ENCODE measurements at places on chromosomes 2 and 18.

DNA sequence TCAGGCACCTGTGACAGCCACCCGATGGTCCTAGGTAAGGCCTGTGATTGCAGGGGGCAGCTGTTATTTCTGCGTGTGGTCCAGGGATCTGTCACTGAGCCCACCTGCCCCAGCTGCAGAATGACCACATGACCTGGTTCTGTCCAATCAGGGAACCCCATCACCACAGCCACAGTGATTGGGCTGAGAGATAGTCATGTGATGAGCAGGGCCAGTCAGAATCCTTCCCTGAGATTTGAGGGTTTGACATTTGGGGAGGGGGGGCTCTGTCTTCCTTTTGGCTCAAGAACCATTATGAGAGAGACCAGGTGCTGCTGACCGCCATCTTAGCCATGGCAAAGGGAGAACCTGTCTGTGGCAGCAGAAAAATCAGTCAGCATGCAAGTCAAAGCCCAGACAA, 147.2 kb downstream of the SMAD7 start:
- no peak for DNase-seq

GRCh38 chr2:160043265-160043664, 19.1 kb downstream of the PLA2R1 start:
- DNase-seq, result no peak

DNA sequence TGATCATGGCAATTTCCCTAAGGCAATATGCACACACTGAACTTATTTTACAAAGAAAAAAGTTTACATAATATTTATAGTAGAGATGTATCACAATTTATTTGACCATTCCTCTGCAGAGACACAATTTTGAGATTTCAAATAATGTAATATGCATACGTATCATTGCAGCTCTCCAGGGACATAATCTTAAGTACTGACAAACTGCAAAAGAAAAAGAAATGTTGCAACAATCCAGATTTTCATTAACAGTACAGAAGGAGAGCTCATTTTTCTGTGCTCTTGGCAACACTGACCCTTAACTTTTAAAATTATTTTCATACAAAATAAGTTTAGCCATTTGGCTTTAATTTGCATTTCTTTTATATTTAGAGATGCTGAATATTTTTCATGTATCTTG, 710.2 kb upstream of the SLC39A10 start:
- no peak for DNase-seq

DNA sequence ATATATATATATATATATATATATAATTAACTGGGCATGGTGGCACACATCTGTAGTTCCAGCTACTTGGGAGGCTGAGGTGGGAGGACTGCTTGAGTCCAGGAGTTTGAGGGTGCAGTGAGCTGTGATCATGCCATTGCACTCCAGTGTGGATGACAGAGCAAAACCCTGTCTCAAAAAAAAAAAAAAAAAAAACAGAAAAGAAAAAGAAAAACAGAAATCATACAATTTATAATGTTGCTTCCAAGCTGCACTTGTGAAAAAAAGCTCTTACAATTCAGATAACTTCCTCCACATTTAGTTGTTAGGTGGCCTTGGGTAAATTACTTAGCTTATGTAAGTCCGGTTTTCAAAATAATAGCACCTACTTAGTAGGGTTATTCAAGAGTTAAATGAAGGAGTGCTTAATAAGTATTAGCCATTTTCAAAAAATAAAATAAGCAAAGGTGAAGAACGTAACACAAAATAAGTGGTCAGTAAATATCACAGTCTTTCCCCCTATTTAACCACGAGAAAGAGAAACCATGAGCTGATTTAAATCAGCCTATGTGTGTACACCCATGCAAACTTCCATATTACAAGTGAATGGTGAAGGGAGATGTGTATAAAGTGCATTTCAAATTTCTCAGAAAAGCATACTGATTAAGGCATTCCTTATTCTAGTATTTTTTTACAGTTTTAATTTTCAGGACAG, 2.3 kb downstream of the WIPF1 start:
- DNase-seq, result no peak

DNA sequence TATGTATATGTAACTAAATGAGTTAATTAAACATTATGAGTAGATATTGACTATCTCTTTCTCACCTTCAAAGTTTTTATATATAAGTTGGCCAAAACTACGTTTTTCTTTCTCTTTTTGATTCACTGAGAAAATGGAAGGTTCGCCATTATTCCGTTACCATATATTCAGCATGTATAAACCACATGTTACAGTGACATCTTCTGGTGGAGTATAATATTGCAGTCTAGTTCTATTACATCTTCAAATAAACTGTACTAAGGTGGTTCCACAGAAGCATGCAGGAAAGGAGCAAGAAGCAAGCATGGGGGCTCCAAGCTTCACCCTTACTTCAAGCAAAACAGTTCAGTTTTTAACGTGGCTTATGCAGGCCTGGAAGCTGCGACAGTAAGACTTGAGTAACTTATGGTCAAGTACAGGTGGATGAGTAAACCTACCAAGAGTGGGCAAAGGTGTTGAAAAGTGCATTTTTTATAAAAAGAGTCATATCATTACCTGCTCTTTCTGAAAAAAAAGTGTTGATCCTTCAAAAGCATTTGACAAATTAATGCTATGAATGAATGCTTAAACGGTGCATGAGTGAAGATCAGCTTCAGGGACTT, 129.8 kb upstream of the RAB6C start:
- DNase-seq, result no peak

- no peak for DNase-seq
Observed at GRCh38 chr2:119700866-119701265, 21.9 kb downstream of the TMEM177 start.

- no peak for DNase-seq
Observed at GRCh38 chr2:233245406-233245805, 6.1 kb upstream of the ATG16L1 start.

- DNase-seq, result no peak
Observed at GRCh38 chr2:188142636-188143295, 148.9 kb upstream of the GULP1 start.

DNA sequence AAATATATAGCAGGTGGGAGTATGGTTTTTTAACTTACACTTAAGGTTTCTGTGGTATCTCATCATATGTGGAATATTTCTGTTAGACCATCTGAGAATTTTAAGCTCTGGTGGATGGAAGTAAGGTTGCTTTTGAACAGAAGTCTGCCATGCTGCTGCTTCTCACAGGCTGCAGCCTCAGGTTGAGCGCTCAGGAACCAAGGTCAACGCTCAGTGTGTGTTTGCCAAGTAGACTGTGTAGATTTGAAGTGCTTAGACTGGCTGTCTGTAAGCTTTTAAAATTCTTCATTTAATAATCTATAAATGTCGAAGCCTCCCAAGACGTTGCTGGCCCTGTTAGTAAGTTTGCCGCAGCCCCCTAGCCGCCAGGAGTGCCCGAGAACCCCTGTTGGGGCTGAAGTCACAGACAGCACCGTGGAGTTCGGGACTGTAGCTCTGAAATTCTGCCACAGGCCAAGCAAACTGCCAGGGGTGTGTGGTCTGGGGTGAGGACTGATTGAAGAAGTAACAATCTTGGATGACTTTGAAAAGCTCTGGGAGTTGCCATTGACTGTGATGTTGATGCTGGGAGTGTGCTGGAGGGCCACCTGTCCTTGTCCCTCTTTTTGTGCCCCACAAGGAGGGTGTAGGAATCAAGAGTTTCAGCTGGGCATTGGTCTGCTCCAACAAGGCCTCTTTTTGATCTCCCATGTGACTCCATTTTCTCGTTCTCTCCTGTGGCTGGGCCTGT, 26.9 kb downstream of the INPP4A start:
- no peak for DNase-seq

DNA sequence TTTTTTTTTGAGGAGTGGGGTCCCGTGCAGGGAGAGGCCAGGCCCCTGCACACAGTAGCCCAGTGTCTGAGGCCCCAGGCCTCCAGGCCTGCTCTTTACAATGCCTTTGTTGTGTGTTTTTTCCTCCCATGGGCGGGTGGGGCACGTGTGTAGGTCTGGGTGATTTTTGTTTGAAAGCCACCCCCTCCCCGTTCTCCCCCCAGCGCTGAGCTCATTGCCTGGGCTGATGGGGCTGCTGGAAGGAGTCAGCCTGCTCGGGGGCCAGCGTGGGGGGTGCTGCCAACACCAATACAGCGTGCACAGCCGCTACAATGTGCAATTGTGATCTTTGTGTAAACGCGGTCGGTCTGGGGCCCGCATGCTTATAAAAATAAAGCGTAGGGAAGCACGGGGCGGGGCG, 142.7 kb downstream of the DYSF start:
- no peak for DNase-seq

- DNase-seq, result no peak
Observed at GRCh38 chr2:205129531-205129930, 552.8 kb upstream of the NRP2 start.

DNA sequence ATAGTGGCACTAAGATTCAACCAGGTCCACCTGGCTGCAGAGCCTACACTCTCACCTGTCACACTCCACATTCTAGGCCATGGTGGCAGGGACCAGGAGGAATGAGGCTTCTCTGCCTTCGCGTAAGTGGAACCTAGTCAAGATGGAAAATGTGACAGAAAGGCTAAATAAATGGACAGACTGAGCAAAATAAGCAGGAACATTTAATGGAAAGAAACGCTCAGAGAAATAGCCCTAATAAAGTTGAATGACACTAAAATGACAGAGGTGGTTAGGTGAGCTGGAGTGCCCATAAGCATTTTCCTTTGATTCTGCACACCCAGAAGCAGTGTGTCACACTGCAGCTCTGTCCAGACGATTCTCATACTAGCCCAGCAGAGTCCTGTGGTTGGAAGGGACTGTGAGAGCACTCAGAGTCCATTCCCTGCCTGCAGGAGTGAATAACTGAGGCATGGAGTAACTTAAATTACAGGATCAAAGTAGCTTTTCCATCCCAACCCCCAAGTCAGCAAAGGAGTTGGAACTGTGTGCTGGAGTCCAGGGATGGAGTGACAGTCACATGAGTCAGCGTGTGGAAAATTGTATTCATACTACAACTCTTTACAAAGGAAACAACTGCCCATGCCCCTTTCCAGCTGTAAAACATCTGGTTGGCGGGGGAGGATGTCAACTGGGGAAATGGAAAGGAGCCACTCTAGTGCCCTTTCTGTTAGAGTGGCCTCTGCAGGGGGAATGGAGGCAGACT, 105.4 kb upstream of the LGALSL start:
- DNase-seq, result no peak

DNA sequence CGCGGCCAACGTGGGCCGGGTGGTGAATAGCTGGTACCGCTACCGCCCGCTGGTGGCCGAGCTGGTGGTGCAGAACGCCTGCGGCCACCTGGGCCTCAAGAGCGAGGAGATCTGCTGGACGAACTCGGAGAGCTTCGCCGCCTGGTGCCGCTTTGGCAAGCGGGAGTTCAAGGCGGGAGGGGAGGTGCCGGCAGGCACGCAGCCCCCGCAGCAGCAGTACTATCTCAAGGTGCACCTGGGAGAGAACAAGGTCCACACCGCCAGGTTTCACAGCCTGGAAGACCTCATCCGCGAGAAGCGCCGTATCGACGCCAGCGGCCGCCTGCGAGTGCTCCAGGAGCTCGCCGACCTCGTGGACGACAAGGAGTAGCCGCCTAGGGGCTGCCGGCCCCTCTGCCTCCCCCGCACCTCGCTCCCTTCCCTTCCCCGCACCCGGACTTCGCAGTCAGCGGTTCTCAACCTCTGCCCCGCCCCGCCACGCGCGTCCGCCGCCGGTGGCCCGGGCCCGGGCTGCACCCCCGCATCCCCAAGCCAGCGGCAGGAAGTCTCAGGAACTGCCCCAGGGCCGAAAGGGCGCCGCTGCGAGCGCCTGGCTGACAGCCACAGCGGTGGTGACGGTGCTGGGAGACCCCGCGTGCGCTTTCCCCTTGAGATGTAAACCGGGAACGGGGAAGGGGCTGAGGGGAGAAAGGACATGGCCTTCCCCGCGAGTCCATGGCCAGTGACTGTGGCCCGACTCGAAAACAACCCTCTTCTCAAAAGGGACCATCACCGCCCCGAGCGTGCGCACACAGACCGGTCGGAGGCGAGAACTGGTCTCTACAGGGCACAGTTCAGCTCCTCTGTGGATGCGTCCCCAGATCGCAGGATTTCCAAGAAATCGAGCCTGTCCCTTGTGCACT, 2.2 kb downstream of the LRATD1 start:
- no peak for DNase-seq

- no peak for DNase-seq
Observed at GRCh38 chr18:40048886-40049650, 1906.0 kb upstream of the PIK3C3 start.

- no peak for DNase-seq
Observed at GRCh38 chr18:48488388-48488850, 50.4 kb upstream of the CTIF start.

DNA sequence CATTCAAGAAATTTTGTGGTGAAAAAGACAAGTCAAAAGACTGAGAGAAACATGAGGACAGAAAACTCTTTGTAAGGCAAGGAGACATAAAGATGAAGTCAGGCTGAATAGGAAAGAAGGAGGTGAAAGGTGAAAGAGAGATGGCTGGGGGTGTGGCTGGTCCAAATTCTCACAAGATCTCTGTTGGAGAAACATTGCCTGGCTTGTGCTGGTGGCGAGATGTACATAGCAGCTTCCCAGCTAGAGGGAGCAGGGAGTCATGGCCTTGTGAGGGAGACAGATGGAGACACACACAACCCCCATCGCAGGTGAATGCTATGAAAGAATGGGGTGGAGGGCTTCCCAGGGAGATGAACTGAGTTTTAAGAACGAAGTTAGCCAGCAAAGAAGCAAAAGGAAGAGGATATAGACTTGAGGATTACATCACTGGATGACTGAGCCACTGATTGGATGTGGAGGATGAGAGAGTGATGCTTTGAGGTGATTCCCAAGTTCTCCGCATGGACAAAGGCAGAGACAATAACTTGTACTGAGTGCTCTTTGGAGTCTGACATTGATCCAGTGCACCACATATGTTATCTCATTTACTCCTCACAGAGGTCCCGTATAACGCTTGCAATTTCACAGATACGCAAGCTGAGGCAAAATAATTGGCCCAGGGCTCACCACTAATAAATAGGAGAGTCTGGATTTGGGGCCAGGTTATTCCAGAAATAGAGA, 3.7 kb upstream of the EMX1 start:
- DNase-seq, result no peak

GRCh38 chr2:229553091-229553490, 161.3 kb downstream of the DNER start:
- DNase-seq, result no peak

GRCh38 chr2:168510125-168510756, 54.2 kb downstream of the CERS6 start:
- DNase-seq, result no peak

DNA sequence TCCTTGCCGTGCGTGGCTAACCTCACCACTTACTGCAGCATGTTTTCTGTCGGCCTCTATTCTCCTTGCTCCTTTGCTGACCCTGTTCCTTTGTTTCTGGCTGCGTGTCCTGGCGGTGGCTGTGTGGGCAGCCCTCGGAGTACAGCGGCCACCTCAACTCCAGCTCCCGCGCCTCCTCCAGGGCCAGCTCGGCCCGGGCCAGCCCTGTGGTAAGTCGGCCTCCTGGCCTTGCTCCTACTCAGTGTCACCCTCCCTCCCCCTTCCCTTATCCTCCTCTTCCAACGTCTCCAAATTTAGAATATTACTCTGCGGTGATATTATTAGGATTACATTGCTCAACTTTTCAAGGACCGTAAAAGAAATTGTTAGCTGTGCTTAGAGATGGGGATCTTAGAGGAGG, 59.5 kb upstream of the RBM44 start:
- DNase-seq, result no peak

GRCh38 chr2:77370511-77370910, 151.7 kb downstream of the LRRTM4 start:
- no peak for DNase-seq
